Stimulated activated CD4-positive, alpha-beta T cell treated with anti-CD3 and anti-CD28 coated beads, Interleukin-1b, Interleukin-23, amount 100 ng/mL, for 4 hours (primary cell): ENCODE measurements at places on chromosomes 16 and 17.

DNA sequence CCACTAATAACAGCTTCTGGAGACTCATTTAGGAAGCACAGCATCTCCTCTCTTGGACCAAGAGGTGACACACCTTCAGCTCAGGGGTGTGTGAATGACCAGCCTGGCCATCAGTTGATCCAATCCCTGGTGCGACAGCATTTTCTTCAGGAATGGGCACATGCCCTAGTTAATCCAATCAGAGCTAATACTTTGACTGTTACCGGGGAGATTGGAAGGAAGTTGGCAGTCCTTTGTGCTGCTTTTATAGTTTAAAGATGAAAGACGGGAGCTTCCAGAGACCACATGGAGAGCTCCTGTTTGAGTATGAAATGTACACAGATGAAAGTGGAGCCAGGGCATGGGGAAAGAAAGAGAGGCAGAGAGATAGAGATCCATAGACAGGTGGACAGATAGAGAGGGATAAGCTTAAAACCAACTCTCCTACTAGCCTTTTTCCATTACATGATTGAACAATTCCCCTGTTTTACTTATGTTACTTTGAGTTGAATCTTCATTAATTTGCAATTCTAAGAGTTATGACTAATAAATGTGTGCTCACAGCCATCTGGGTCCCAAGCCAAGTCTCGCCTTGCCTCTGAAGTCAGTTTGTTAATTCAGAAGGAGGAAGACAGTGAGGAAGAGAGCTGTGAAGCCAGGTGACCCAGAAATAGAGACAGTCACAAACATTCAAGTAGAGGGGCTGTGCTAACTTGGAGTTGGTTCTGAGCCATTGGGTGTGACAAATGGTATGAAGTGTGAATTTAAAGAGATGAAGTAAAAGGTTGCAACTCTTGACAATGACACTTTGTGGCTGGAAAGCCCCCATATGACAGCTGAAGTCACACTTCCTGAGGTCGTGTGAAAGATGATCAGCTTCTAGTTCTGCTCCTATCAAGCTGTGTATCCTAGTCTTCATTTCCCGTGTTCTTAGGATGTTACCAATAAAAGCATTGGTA is 120.0 kb upstream of the GOT2 start:
- no peak for DNase-seq

DNA sequence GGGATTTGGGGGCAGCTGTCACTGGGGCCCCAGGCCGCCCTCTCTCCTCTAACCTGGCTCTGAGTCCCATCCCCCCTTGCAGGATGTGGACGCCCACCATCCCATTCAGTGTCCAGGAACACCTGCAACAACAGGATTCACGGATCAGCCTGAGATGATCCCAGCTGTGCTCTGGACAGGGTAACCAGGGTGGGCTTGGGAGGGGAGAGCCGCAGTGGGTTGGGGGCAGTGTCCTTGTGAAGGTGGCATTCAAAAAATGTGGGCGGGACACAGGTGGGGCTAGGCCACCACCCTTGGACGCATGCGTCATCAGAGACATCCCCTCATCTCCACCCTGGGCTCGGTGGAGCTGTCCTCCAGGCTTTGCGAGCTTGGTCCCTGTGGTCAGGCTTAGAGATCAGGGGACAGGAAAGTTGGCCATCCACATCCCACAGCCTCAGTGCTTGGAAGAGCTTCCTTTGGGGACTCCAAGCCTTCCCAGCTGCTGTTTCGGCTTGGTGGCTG is 19.1 kb downstream of the DEXI start:
- no peak for DNase-seq

GRCh38 chr17:51710634-51710979 is 447.9 kb downstream of the CA10 start:
- DNase-seq = no peak

DNA sequence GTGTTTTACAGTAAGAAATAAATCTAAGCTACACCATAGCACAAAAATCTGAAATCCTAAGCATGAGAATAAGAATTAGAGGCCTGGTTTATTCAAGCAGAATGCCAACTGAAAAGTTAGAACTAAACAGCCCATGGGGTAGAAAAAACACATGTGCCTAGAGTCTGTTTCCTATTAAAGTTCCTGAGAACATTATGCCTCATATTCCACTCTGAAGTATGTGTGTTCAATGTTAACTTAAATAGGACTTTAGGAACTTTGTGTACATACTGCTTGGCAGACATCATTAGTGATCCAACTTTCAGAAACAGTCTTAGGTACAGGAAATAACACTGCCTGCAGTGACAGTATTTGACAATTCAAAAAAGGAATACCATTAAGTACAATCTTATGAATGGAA is 18.2 kb downstream of the HEATR6 start:
- DNase-seq = no peak

- no peak for DNase-seq
Observed at GRCh38 chr17:51857052-51857597, 301.4 kb downstream of the CA10 start.

DNA sequence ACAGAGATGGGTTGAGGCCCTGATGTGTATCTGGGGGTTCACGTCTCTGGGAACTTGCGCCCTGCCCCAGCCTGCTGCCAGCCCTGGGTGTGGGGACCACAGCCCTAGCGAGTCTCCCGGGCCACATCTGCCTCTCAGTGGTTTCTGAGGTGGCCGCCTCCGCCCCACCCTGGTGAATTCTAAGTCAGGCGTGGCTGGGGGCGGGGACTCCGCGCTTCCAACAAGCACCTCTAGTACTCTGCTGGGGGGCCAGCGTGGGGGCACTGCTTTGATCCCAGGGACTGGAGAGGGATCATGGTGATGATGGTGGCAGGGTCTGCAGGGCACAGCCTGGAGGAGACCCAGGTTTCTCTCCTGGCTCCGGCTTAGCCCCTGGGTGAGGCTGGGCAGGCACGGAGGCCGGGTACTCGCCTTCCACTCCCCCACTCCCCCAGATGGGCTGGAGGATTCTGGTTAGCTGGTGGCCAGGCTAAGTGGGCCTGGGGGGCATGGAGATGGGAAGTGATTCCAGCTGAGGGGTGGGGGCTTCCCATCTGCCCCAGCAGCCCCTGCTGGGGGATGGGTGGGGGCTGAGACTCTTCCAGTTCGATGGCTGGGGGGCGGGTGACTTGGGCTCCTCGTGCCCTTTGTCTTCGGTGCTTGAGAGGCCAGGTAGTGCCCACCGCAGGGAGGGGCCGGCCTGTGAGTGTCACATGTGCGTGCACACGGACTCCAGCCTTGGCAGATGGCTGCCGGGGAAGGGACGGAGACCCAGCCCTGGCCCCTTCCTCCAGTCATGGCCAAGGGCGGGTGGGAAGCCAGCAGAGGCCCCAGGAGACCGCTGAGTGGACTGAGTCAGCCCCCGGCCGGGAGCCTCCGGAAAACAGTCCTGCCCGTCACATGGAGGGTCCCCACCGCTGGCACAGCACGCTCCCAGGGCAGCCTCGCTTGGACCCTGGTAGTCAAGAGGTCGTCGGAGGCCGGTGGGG is 3.9 kb downstream of the GLIS2 start:
- peak; percentile 41 for DNase-seq

DNA sequence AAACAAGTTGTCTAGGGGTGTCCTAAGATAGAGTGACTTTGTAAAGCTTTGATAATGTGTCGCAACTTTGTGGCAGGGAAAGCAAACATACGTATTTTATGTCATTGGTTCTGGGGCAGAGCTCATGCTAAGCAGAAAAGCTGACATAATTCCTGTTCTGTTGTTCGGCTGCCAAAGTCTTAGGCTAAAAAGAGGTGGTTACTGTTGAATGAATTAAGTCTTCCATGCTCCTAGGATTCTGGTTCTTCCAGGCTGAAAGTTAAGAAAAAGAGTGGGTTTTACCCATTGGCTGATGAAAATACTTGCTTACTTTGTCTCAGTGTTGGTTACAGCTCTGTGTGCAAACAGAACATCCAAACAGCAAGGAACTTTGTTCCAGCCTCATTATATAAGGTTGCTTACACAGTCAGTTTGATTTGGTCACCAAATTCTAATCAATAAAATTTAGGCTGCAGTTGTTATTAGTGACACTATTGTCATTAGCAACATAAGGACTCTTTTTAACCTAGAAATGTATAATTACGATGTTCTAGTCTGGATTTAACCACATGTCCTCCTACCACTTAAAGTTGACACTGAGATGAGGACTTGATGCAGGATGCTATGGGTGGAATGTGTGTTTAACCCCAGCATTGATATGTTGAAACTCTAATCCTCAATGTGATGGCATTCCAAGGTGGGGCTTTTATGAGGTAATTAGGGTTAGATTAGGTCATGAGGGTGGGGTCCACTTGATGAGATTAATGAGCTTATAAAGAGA is 114.0 kb upstream of the GOT2 start:
- DNase-seq = no peak

GRCh38 chr17:44642834-44643233 is 13.4 kb upstream of the MEIOC start:
- DNase-seq = no peak

GRCh38 chr17:11565591-11565990 is 32.7 kb upstream of the DNAH9 start:
- no peak for DNase-seq

GRCh38 chr16:88627531-88628411 is 10.6 kb upstream of the IL17C start:
- DNase-seq = no peak

- no peak for DNase-seq
Observed at GRCh38 chr16:70779361-70779760, 21.6 kb downstream of the VAC14 start.

DNA sequence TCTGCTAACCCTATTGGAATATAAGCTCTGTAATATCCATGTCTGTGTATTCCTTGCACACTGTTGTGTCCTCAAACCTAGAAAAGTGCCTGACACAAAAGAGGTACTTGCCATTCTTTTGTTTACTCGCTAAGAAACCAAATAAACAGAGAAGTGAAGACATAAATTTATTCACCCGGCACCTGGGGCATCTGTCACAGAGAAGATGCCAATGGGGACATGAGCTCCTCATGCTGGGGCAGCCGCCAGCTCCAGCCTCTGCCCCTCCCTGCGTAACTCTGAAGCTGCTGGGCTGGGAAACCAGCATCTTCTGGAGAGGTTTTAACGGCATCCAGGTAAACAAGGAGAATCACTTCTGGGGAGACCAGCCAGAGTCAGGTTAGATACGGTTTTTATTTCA is 15.1 kb upstream of the CDRT4 start:
- no peak for DNase-seq

GRCh38 chr17:73628642-73629552 is 15.3 kb downstream of the SDK2 start:
- no peak for DNase-seq

DNA sequence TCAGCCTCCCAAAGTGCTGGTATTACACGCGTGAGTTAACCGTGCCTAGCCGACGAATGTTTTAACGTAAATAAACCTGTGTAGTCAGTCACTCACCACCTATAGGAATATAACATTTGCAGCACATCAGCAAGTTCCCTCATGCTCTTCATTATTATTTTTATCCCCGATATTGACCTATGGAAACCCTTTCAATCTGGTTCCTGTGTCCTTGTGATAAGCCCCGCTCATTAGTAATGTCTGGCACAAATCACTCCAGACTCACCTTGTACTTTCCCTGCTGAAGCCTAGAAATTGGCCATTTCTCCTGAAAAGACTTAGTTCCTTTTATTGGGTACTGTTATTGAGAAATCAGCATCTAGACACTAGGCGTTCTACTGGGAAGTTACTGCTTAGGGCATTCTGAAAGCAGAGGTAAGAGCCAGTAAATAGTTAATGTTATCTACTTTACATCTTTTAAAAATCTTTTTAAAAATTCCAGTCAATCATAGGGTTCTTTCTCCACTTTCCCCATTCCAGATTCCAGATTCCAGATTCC is 1.5 kb upstream of the PHKG2 start:
- DNase-seq = no peak
